ENCODE measurements at places on chromosomes 2 and 18.

GRCh38 chr2:43054367-43054766, 172.0 kb downstream of the ZFP36L2 start:
- no peak for DNase-seq

DNA sequence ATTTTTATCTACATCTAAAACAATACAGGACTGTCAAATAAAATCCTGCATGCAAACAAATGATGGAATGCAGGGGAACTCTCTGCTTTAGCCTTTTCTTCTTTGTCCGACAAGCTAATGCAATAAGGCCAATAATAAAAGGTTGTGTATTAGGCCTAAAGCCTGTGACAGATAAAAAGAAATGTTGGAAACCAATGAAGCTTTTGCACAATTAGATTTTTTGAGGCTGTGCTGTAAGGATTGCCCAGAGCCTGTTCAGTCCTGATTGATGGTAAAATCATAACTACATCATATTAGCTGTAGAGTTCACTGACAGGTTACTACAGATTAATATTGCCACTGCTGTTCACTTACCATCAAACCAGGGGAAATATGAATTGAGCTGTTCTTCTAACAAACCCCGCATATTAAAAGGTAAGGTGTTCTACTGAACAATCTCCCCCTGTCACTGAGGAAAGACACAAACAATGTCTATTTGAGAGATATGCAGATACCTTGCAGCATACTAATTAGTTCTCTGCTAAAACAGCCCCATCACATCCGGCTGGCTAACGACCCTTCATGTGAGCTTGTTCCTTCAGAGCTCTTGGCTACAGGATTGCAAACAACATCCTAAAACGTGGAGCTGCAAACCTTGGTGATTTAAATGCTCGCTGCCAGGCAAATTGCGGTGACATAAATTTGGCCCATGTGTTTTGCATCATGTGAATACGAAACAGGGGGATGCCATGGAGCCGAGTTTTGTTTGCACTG, 305.4 kb downstream of the MTX2 start:
- no peak for DNase-seq

GRCh38 chr2:164515734-164516133, 105.5 kb downstream of the GRB14 start:
- no peak for DNase-seq

- DNase-seq: no peak
These were observed 41.8 kb upstream of the SLC4A10 start for GRCh38 chr2:161582386-161582785.

DNA sequence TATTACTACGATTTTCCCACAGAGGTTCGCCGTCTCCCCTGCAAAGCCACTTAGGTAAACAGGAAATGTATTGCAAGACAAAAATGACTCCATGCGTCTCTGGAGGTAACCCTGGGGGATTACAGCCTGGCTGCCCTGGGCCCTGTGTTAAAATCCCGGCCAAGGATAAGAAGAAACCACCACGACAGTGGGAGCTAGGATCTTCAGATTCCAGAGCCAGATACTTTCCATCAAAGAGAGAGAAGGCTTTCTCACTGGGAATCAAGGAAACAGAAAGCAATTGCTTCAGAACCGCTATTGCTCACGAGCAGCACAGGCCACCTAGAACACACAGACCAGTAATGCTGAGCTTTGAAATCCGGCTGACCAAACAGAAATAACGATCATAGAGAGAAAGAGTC, 97.9 kb upstream of the ZNF516 start:
- DNase-seq: no peak

GRCh38 chr2:229087843-229088516, 183.1 kb downstream of the PID1 start:
- DNase-seq: no peak

- no peak for DNase-seq
These were observed 1003.2 kb upstream of the FAM98A start for GRCh38 chr2:34602262-34602661.

GRCh38 chr18:35331367-35332087, 12.7 kb downstream of the ZNF24 start:
- no peak for DNase-seq

Data from anterior cingulate cortex (tissue), 58 donors.